Mammary epithelial cell (primary cell): ENCODE measurements at places on chromosomes 7 and 10. TPM values are rescaled to one million over a fixed set of nuclear protein-coding genes. Genes with fewer than 3 reads are reported as not detected.

Gene IFIT2
- total RNA-seq = 1.2 TPM

DNA sequence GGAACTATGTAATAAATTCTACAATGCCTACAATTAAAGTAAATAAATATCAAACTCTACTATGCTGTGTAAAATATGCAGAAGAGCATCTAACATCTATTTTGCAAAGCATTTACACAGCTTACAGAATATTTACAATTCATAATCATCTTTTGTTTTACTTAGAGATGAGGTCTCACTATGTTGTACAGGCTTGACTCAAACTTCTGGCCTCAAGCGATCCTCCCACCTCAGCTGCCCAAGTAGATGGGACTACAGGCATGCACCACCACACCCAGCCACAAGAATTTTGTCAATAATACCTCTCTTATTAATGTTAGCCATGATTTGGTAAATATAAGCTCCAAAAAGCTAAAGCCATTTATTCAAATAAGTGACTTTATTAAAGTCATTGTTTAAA, 21.9 kb upstream of the CAV2 start:
- no peak for DNase-seq

- DNase-seq = no peak
Observed at GRCh38 chr7:77306231-77307067, 106.8 kb upstream of the FGL2 start.

Gene SPDYE6
- not detected in 2 replicates for total RNA-seq

DNA sequence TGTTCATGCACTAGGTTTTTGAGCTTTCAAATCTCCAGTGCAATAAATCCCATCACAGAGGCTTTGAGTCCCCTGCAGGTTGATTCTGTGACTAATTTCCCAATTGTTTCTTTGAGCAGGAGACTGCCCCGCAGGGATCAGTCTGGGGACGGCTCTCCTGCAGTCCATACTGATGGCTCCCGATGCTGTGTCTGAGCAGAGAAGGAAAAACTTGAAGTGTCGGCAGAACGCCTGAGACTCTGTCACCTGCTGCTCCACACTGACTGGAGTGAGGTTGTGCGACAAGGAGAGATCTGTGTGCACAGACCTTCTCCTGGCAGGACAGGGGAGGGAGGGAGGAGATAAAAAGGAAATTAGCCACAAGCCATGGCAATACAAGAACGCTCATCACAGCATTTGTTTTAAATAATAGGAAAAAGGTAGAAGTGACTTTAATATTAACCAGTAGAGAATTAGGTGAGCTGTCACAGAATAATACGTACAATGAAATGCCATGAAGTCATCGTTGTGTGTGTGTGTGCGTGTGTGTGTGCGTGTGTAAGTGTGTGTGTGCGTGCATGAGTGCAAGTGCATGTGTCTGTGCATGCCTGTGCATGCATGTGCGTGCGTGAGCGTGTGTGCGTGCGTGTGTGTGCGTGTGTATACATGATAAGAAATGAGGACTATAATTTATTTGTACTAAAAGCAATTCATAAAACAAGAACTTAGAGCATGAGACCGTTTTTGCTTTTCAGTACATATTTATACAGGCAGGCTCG, 38.2 kb downstream of the HTR5A start:
- DNase-seq = no peak

DNA sequence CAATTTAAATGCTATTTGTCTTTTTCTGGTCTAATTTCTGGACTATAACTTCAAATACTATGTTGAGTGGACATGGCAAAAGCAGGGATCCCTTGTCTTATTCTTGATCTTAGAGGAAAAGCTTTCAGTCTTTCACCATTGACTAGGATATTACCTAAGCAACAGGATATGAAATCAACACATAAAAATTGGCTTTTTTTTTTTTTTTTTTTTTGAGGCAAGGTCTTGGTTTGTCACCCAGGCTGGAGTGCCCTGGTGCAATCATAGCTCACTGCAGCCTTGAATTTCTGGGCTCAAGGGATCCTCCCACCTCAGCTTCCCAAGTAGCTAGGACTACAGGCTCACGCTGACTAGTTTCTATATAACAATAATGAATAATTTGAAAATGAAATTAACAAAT, 90.8 kb downstream of the JMJD1C start:
- peak; percentile 8 for DNase-seq

- DNase-seq = no peak
Observed at GRCh38 chr7:80087051-80087770, 47.4 kb upstream of the GNAI1 start.

Gene ZNF425
- total RNA-seq = 3.0 and 4.4 TPM in 2 replicates

Gene RGR
- not detected for total RNA-seq

DNA sequence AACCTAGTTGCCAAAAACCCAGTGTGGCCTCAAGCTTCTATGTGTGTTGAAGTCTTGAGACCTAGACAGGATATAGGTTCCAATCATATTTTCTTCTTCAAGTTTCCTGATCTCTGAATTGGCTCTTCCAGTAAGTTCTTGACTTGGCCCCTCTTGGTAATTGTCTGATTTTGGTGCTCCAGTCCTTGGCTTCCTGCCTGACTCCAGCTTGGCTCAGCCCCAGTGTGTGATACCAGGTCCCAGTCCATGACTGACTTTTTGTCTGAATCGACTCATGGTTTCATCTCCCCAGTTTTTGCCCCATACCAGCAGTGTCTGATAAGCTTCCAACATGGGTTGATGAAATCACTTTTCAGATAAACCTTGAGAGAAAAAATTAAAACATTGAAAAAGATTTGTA, 72.3 kb downstream of the FAS start:
- DNase-seq = no peak

GRCh38 chr10:99708428-99709012, 23.4 kb downstream of the COX15 start:
- no peak for DNase-seq

GRCh38 chr7:2896131-2896530, 52.0 kb upstream of the GNA12 start:
- no peak for DNase-seq

DNA sequence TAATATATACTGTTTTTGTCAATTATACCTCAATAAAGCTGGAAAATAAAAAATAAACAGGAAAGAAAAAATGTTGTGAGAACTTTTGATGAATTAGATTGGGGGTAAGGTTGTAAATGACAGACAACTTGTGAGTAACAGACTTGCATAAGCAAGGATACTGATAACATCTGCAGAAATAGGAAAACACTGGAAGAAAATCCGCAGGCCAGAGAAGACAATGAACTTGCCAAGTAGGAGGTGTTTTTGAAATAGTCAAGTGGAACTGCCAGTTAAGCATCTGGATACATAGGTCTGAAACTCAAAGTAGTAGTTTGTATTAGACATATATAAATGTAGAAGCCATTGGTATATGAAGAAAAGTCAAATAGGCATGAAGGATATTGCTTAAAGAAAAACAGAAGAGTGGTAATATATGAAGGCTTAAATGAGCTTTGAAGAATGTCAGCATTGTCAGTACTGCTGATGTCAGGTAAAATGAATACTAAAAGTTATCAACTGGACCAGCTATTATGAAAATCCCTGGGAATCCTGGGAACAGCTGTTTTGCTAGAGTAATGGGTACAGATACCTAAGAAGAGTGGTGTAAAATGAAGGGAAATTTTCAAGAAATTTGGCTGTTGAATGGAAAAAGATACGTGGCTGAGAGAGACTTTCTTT, 58.7 kb downstream of the DNAJC1 start:
- DNase-seq = peak; percentile 24

Gene WDR86
- 19.5 TPM for total RNA-seq

DNA sequence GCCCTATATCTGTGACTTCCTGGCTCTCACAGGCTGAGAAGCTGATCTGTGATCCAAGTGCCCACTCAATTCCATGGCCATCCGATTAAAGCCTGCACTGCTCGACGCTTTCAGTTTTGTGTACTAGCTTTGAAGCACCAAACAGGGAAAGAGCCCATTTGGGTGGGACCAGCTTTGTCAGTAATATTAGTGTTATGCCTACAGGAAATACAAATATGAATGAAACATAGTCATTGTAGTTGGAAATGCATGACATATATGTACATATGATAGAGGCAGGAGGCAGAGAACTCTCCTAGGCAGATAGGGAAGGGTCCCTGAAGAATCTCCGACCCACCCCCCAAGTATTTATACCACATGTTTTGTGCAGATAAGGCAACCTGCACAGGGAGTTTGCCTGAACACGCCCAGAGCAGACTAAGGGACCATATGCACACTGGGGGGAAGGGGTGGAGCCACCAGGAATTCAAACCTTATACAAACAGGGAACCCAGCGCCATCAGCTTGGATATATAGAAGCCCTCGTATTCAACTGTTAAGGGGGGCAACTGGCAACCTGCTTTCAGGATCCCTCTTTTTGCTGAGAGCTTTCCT, 653.2 kb downstream of the PARD3 start:
- DNase-seq = no peak

Gene CALD1
- total RNA-seq = 445 TPM

GRCh38 chr7:81846398-81846797, 76.6 kb upstream of the HGF start:
- no peak for DNase-seq

DNA sequence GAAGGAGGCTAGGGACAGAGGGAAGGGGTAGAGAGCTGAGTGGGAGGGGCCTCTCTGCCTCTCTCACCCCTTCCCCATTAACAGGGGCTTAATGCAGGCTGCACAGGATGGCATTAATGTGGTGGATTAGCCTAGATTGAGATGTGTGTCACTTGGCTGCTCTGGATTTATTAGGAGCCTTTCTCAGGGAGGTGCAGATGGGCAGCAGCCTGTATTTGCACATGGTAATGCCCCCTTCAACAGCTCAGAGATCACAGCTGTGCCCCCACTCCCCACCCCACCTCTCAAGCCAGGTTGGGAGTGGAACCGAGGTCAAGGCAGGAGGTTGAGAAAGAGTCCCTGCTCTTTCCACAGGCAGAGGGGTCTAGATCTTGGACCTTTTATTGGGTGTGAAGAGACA, 7.3 kb downstream of the PITX3 start:
- DNase-seq = no peak

Gene TMEM176A
- not detected for total RNA-seq

Gene TWIST1
- total RNA-seq = 2.3 and 4.0 TPM in 2 replicates

Gene LRRD1
- not detected in 2 replicates for total RNA-seq

Gene SPDYE11
- total RNA-seq = 0.17 TPM

DNA sequence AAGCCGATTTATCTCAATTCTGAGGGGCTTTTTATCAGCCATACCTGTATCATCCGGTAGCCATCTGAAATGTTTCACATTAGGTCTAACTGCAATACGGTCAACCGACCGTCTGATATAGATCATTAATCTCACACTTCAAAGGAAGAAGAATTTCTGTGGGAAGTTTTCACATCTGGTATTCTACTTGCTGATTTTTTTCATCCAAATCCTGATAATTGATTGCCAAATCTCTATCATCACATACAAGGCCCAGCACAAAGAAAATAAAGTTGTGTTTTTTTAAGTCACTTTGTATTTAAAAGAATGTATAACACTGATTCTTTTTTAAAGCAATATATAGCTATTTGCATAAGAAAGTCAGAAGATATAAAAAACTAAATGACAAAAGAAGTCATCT, 132.3 kb downstream of the DKK1 start:
- no peak for DNase-seq

GRCh38 chr10:43304687-43305333, 37.9 kb upstream of the RASGEF1A start:
- peak; percentile 11 for DNase-seq

DNA sequence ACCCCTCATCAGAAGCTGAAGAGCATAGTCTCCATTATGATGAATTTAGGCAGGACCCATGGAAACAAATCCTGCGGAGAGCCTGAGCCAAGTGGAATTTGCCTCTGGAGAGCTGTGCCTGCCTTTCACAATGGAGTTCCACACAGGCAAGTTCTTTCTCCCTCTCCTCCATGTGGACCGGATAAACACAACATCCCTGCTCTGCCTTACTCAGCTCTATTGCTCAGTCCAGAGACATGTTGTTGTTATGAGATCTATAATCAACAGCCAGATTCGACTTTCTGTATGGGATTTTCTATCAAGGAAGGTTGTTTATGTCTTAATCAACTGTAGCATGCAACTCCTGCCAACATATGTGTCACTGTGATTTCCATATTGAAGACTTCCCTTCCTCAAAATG, 59.5 kb upstream of the ELMO1 start:
- no peak for DNase-seq

Gene NRG3
- not detected for total RNA-seq

Gene SFXN2
- total RNA-seq = 8.4 and 10.9 TPM in 2 replicates

Gene CALHM1
- total RNA-seq = not detected

DNA sequence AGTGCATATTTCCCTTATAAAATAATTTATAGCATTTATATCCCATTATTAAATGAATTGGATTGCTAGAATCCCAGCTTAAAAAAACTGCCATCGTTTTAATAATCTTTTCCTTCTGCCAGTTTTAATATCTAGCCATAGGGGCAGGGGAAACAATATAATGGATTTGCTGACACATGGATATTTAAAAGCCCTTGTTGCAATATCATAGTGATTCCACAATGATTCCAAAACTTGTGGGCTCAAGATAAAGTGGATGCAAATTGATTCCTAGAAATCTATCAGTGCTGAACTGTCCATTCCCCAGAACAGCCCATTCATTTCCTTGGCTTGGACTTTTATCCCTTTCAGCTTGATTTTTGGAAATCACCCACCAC, 2.6 kb downstream of the CPA2 start:
- DNase-seq = no peak

Gene GIMAP1
- total RNA-seq = not detected

Gene PKD2L1
- total RNA-seq = not detected in 2 replicates

- peak; percentile 96 for DNase-seq
Observed at GRCh38 chr10:95229724-95230627, 35.9 kb downstream of the ACSM6 start.

DNA sequence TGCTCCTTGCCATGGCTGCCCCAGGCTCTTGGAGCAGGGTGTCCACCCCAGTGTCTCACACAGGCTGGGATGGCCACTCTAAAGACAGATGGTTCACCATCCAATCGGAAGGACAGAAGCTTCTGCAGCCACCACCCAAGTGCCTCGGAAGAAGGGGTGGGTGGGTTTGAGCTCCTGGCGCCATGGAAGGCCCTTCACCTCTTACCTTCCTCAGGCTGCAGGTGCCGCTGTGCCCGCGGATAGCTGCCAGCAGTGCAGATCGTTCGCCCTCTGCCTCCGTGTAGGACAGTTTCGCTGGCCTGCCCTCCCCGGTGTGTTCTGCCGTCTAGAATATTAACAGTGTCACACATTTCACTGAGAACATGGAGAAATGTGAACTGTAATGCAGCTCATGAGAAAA, 243.6 kb upstream of the GRB10 start:
- no peak for DNase-seq

GRCh38 chr10:91879515-91880170, 29.6 kb downstream of the FGFBP3 start:
- no peak for DNase-seq

GRCh38 chr10:114650266-114650665, 7.8 kb downstream of the ABLIM1 start:
- no peak for DNase-seq
